AG20443 (cell line): ENCODE measurements at places on chromosomes 5 and 9.

GRCh38 chr5:73388740-73389139 is 59.8 kb downstream of the FOXD1 start:
- no peak for DNase-seq

DNA sequence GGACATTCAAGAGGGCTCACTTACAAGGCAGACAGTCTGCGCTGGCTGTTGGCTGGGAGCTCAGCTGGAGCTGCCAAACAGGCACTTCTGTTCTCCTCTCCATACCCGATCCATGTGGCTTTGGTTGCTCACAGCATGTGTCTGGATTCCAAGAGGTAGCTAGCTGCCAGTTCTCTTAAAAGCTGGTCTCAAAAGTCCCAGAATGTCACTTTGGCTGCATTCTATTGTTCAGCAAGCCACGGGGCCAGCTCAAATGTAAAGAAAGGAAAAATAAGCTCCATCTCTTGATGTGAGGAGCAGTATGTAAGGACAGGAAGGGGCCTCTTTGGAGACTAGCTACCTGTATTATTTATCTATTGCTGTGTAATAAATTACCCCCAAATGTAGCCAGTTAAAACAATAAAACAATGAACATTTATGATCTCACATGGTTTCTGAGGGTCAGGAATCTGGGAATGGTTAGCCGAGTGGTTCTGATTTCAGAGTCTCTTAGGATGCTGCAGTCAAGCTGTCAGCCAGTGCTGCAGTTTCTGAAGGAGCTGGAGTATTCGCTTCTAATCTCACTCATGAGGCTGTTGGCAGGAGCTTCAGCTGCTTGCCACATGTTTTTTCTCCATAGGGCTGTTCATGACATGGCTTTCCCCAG is 112.7 kb upstream of the CLINT1 start:
- DNase-seq, result peak; percentile 49

DNA sequence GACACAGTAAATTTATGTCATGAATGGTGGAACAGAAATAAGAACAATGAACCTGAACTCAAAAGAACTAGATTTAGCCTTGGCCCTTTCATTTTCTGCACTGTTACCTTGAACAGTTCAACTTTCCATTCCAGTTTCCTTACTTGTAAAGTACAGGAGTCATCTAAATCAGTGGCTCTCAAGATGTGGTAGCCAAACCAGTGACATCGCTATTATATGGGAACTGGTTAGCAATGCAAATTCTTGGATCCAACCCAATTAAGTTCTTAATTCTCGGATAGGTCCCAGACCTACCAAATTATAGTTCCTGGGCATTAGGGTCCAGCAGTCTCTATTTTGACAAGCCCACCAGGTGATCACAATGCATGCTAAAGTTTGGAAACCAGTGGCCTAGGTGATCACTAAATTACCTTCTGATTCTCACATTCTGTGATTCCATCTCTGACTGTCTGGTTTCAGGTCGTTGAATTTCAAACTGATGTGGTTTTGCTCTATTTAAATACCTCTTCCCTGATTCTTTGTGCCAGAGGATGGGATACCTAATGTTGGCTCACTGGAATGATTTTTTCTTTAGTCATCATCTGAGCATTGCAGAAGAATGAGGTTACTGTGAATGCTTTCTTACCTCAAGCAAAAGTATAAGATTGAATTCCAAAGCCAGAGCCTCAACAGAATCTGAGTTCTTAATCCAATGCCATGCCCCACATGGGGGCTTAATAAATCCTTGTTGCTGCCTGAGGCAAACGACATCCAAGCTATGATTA is 253.8 kb downstream of the ENC1 start:
- peak; percentile 27 for DNase-seq

GRCh38 chr9:78898234-78898633 is 601.3 kb downstream of the PSAT1 start:
- no peak for DNase-seq

DNA sequence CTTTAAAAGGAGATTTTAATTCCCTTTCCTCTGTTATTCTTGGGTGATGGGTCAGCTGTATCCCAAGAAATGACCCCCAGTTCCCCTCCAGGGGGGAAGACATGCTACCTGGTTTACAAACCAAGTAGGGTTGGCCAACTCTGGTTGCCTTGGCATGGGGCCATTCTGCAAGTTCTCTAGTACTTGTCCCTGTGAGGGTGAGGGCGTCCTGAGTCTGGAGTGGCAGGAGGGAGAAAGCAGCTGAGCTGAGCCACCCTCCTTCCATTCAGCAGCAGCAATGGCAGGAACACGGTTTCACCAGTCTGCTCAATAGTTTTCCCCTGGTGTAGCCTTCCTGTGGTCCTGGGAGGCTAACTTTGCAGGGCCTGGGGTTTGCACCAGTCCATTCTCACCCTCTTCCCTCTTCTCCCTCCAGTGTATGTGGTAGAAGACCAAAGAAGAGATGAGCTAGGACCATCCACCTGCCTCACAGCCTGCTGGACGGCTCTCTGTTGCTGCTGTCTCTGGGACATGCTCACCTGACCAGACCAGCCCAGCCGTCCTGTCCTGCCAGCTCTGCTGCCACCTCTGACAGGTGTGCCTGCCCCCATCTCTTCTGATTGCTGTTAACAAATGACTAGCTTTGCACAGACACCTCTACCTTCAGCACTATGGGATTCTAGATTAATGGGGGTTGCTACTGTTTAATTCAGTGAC is 59.9 kb downstream of the PFDN1 start:
- no peak for DNase-seq

- no peak for DNase-seq
Measured at GRCh38 chr9:114467226-114467750, 38.0 kb downstream of the WHRN start.

- peak; percentile 36 for DNase-seq
Measured at GRCh38 chr5:14452685-14453454, 128.7 kb upstream of the OTULINL start.

- no peak for DNase-seq
Measured at GRCh38 chr5:76819851-76820525, 1.2 kb downstream of the F2RL1 start.

GRCh38 chr5:106907979-106908378 is 762.8 kb downstream of the EFNA5 start:
- no peak for DNase-seq

DNA sequence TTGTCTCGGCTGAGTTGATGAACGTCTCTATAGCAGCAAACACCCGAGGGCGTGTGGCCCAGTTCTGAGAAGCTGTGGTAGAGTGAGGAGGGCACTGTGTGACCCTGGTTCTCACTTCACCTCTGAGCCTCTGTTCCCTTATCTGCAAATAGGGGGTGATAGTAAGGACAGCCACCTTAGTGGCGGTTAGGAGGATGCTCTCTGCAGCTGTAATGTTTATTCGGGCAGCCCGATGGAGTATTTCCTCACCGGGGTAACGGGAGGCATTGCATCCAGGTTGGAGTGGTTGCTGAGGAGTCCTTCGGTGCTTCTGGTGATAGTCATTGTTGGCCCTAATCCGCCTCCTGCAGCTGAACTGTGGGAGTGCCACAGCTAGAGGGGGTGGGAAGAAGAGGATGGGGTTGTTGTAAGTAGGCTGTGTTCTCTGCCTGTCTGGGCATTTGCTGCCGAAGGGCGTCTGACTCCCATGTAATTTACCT is 13.9 kb downstream of the PRRC2B start:
- DNase-seq, result peak; percentile 70

- DNase-seq, result no peak
Measured at GRCh38 chr5:1405121-1405520, 40.1 kb downstream of the SLC6A3 start.

GRCh38 chr5:6338135-6338534 is 40.2 kb downstream of the MED10 start:
- no peak for DNase-seq

- DNase-seq, result peak; percentile 59
Measured at GRCh38 chr5:143229896-143230675, 173.4 kb downstream of the NR3C1 start.

DNA sequence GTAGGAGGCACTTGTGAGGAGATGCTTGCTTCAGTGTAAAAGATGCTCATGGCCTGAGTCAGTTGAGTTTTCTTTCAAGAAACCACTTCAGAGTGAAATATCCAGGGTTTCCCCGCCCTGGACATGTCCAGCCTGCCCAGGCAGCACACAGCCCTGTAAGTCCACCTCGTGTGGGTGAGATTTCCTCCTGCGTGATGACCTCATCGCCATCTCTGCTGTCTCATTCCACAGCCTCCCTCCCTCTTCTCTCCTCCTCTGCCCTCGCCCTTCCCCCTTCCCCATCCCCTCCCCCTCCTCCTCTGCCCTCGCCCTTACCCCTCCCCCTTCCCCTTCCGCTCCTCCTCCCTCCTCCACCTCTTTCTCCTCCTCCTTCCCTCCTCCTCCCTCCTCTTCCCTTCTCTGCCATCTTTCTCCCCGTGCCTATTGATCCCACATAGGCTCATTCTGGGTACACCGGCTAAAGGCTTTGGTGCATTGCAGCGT is 34.0 kb upstream of the NCS1 start:
- peak; percentile 94 for DNase-seq

GRCh38 chr5:136677217-136677616 is 311.9 kb upstream of the TRPC7 start:
- no peak for DNase-seq

DNA sequence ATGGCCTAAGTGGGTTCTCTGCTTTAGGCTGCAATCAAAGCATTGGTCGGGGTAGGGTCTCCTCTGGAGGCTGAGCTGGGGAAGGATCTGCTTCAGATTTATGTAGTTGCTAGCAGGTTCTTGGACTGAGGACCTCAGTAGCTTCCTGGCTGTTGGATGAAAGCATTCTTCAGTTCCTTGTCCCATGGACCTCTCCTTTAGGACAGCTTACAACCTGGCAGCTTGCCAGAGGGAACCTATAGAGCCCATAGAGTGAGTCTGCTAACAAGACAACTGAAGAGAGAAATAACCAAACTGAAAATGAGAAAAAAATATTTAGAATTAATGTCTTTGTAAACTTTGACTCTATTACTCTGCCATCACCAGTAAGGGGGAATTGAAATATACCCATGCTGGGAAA is 12.4 kb downstream of the MRPS30 start:
- DNase-seq, result no peak

DNA sequence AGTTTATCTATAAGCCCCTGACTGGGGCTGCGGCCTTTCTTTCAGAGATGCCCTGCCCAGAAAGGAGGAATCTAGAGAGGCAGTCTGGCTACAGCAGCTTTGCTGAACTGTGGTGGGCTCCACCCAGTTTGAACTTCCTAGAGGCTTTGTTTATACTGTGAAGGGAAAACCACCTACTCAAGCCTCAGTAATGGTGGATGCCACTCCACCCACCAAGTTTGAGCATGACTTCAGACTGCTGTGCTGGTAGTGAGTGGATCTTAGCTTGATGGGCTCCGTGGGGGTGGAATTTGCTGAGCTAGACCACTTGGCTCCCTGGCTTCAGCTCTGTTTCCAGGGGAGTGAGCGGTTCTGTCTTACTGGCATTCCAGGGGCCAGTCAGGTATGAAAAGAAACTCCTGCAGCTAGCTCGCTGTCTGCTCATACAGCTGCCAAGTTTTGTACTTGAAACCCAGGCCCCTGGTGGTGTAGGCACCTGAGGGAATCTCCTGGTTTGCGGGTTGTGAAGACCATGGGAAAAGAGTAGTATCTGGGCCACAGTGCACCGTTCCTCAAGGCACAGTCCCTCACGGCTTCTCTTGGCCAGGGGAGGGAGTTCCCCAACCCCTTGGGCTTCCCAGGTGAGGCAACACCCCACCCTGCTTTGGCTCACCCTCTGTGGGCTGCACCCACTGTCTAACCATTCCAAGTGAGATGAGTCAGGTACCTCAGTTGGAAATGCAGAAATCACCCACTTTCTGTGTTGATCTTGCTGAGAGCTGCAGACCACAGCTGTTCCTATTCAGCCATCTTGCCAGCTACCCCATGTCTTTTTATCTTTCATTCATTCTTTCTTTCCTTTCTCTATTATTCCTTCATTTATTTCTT is 211.8 kb upstream of the C9orf72 start:
- no peak for DNase-seq

DNA sequence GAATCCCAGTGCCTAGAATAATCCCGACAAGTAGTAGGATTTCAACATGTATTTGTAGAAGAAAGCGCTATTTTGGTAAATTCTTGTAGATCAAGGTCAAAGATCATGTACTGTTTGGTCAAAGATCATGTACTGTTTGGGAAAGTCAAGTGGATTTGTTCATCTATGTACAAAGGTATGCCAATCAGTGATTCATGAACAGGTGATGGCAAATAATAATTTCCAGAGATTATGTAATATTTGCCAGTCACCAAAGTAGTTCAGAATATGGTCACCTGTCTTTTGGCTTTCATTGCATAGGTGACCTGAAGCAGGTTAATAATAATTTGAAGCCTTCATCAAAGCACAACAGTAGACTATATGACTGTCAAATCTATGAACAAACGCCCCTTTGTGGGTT is 398.2 kb downstream of the EFNA5 start:
- DNase-seq, result no peak

- no peak for DNase-seq
Measured at GRCh38 chr5:51556833-51557232, 173.6 kb downstream of the ISL1 start.

DNA sequence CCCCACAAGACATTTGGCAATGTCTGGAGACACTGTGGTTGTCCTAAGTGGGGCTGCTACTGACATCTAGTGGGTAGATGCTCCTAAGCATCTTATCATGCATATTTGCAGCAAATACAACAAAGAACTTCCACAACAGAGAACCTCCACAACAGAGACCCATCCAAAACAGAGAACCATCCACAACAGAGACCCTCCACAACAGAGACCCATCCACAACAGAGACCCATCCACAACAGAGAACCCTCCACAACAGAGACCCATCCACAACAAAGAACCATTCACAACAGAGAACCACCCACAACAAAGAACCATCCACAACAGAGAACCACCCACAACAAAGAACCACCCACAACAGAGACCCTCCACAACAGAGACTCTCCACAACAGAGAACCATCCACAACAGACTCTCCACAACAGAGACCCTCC is 32.8 kb downstream of the ARPC5L start:
- DNase-seq, result peak; percentile 46
